Coronary artery (tissue), 2 donors: ENCODE measurements at places on chromosomes 12 and 14.

DNA sequence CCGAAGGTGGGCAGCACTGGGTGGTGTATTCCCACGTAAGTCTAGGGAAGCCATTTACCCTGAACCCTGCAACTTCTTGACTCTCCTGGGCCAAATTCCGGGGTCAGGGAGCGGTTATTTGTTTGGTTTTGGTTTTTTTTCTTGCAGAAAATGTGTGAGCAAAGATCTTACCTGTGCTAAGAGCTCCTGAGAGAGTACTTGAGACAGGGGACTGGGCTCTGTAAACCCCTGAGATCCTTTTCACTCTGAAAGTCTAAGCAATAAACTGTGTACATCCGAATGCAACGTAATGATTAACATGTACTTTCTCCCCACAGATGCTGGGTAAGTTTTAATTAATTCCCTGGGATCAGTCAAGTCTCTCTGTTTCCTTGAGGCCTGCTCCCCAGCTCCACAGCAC lies 21.5 kb downstream of the OR10P1 start:
- no peak for DNase-seq

- DNase-seq: no peak
Measured at GRCh38 chr12:124227951-124228711, 66.8 kb upstream of the RFLNA start.

DNA sequence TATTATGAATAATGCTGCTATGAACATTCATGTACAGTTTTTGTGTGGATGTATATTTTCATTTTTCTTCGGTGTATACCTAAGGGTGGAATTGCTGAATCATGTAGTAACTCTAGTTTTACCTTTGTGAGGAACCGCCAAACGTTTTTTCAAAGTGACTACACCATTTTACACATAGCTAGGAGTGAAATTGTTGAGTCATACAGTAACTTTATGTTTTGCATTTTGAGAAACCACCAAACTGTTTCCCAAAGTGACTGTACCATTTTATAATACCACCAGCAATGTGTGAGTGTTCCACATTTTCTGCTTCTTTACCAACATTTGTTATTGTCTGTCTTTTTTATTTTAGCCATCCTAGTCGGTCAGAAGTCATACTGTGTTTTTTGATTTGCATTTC lies 3.1 kb upstream of the TPH2 start:
- DNase-seq: no peak

- no peak for DNase-seq
Measured at GRCh38 chr12:12822886-12823285, 9.7 kb downstream of the DDX47 start.

DNA sequence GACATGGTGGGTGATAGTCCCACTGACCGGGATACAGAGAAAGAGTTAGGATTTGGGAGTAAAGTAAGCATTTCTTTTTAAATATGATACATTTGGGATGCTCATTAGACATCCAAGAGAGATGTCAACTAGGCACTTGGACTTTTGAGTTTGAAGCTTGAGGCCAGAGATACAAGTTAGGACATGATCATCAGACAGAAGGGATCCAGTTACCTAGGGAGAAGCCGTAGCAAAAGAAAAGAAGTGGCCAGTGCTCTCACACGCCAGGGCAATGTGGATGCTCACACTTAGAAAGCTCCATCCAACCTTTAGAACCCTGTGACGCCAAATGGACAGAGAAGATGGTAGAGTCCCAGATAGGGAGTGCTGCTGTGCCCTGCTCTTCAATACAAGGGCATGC lies 14.0 kb upstream of the STON2 start:
- DNase-seq: no peak

- no peak for DNase-seq
Measured at GRCh38 chr12:77947330-77947729, 116.6 kb downstream of the NAV3 start.

DNA sequence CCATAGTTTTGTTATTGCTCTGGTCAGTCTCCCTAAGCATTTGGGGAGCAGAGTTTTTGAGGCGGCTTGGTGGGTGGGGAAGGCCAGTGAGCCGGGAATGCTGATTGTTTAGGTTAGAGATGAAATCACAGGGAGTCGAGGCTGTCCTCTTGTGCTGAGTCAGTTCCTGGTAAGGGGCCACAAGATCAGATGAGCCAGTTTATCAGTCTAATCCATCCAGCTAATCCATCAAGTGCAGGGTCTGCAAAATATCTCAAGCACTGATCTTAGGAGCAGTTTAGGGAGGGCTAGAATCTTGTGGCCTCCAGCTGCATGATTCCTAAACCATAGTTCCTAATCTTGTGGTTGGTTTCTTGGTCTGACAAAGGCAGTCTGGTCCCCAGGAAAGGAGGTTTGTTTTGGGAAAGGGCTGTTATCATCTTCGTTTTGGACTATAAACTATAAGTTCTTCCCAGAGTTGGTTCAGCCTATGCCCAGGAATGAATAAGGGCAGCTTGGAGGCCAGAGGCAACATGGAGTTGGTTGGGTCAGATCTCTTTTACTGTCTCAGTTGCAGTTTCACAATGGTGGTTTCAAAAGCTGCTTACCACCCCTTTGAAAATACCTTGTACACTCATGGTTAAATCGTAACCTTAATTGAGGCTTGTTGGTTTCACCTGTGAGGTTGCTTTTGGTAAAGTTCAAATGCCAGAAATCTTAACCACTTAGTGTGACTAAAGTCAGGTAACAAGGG lies 33.6 kb upstream of the HIGD1C start:
- no peak for DNase-seq

DNA sequence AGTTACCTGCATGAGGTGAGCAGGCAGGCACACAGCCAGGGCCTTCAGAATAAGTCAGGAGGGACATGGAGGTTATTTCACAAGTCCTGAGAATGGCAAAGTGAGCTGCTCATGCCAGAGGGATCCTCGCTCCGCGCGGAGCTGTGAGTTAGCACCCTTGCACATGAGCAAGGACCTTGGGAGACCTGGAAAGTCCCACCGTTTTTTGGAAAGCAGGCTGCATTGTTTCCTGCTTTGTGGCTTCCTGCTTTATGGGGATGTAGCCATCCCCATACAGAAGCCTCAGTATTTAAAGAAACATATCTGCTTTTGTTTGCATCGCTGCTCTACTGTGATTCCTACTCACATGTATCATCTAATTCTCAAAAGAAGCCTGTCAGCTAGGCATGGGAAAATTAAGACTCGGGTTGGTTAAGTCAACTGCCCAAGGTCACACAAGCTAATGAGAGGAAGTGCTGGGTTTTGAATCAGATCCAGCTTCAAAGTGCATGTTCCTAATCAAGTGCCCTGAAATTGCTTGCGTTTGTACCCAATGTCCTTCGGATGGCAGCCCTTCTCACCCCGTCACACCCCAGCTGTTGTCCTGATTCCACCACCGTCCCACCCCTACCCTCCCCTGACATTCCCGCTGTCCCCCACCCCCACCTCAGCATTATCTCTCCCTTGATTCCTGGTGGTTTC lies 106.2 kb downstream of the CRACR2A start:
- no peak for DNase-seq

DNA sequence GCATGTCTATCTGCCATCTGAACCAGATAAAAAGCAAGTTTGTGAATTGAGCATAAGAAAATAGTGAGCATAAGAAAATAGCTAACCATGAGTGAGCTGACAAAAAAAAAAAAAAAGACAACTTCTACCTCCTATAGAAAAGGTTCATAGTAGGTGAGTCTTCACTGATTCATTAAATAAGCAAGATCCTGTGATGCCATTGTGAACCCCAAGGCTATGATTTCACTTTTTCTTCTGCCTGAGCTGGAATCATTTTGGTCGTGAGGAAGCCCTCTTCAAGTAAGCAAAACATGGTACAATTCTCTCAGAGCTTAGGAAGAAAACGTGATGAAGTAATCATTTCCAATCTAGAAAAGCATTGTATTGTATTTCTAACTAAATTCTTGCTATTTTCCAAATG lies 1.2 kb downstream of the PIK3C2G start:
- no peak for DNase-seq

DNA sequence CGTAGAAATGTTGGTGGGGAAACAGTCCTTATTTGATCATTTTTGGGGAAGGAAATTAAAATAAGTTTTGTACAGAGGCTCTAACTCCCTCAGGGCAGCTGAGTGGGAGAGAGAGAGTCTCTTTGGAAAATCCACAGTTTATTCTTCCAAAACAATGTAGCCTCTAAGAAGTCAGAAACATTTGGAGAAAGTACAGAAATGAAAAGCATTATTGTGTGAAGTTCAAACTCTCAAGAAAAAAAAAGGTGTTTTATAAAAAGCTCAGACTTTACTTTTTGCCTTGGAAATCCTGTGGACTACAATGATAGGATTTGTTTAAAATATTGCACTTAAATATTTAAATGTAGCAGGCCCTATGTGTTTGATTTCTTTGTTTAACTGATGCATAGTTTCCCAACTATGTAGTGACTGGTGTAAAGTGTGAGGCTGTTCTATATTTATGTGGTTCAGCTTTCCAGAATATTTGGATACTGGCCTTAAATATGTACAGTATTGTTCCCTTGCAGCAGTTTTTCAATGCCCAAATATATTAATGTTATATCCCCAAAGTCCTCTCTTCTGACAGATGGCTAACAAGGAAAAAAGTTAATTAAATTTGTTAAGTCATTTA lies 82.0 kb upstream of the OTOGL start:
- no peak for DNase-seq
